ENCODE measurements at places on chromosomes 7 and 10.

GRCh38 chr10:13104697-13105096 is 4.7 kb downstream of the OPTN start:
- no peak for DNase-seq

DNA sequence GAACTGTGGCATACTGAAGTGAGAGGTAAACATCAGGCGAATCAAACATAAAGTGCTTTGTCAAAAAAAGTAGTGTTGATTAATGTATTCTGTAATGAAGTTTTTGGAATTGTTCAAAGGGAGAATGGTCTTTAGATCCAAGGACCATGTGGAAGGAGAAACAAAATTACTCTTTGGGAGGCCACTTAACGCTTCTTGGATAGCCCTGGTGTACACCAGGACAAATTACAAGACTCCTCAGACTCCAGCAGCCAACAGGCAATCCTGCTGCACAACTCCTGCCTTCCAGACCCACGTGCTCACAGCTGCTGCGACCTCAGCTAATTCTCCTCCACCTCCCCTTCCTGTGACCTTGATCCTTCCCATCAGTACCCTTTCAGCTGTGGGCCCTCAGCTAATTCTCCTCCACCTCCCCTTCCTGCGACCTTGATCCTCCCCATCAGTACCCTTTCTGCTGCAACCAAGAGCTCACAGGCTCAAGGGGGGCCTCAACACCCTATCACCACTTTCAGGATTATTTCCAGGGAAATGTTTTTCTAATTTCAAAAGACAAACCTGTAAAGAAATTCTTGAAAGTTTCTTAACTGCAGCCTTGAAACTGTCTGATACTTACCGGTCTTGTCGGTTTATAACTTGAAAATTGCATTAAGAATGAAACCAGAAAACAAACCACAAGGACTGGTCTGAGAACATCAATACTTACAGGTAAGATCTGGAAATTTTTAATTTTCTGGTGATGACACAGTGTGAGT is 29.7 kb upstream of the DDC start:
- no peak for DNase-seq

DNA sequence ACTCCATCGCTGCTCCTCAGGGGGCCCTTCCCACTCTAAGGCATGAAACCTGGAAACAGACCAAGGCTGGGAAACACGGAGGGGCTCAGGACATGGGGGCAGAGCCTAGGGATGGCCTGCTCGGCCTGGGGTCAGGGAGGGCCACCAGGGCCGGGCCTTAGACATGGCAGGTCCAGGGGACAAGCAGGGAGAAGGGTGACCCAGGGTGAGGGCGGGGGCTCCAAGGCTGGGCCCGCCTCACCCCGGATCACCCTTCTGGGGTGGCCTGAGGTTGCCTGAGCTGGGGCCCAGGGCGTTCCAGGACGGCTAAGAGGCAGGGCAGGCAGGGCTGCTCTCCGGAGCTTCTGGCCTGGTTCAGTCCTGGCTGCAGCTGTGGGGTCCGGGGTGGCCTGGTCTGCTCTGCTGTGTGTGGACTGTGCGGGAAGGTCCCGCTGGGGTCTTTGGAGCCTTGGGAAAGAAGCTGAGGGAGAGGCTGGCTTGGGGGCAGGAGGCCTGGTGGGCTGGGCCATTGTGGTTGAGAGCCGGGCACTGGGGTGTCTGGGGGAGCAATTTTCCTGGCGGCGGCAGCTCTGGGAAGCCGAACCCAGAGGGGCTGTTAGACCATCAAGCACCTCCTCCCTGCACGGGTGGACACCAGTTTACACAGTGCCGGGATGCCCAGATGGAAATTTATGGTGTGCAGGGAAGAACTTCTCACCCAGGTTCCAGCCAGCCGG is 52.2 kb downstream of the UNCX start:
- DNase-seq, result no peak

DNA sequence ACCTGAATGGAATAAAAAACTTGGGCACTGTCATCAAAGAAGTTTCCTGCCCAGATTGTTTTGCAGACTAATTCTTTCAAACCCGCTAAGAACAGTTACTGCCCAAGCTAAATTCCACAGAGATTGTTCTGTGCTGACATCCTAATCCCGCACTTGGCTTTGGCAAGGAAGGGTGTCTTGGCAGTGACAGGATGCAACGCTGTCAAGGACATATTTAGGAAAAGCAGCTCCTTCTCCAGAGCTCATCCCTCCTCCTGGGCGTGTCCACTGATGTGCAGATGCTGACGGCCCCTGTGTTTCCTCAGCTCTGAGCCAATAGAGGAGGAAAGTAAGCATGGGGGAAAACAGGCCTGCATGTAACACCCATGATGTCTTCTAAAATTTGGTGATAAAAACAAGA is 74.2 kb downstream of the EEPD1 start:
- DNase-seq, result no peak

GRCh38 chr7:158284121-158284520 is 303.5 kb downstream of the PTPRN2 start:
- no peak for DNase-seq

- DNase-seq, result no peak
Measured at GRCh38 chr7:51452694-51453093, 136.1 kb upstream of the COBL start.

DNA sequence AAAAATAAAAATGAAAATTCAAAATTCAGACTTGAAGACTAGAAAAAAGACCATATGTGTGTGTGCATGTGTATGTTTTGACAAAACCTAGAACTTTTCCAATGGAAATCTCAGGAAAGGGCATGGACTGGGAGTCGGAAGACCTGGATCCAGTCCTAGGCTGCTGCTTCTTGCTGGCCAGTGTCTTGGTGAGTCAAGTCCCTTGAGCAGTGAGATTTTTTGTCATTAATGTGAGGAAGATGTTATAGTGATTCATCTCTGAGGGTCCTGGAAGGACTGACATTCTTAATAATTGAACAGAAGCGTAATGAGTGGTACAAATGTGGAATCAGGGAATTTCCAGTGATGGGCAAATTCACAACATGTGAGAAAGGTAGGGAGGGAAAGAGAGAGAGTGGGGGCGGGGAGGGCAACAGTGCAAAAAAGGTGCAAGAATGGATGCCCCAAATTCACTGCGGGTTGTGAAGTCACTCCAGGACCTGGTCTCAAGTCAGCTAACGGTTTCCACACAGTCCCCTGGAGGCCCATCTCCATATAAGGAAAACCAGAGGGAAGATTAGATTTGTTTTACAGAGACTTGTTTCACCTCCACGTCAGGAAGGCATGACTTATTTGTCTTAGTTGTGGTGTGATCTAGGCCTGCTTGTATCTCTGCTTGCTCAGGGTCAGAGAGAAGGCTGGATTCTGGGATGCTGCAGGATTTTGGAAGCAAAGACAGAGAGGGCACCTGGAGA is 201.7 kb downstream of the BUB3 start:
- no peak for DNase-seq

GRCh38 chr7:115973406-115973805 is 57.2 kb downstream of the TFEC start:
- DNase-seq, result no peak

DNA sequence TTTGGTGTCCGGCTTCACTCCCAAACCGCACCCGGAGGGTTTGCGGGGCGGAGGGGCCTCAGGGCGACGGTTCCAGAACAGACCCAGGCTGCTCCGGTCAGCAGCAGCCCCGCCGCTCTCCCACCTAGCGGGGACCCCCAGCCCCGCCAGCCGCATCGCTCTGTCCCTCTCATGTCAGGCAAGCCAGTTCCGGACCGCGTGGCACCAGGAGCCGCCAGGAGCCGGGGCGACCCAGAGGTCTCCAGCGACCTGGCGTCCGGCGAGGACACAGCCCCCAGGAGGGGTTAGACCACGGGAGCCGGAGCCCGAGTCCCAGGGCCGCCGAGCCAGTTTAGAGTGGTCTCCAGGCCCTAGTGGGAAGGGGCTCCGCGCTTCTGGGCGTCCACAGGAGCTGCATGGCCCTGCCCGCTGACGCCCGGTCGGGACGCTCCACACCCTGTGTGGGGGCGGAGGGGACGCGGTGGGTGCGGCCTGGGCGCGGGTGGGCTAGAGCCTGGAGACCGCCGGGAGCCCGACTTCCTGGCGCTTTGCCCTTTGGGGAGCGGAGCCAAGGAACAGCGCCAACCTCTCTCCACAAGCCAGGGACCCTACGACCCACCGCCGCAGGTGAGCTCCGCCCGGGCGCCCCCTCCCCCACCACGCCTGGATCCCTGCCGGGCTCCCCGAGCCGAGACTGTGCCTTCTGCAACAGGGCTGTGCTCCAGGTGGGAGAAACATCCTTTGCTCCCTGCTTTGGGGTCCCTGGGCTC is 43.4 kb downstream of the ZNF117 start:
- DNase-seq, result no peak

DNA sequence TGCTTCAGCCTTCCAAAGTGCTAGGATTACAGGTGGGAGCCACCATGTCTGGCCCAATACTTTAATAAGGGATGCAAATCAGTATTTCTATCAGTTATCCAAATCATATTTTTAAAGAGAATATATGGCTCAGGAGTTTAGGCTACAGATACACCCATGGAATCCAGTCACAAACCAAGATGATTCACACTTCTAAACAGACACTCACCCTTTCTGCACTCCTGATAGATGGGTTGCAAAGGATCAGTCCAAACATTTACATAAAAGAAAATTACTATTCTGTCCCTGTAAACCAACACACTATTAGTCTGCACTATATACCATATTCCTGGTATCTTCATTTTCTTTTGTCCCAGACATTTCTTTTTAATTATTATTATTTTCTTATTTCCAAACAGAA is 2.2 kb downstream of the MORN4 start:
- no peak for DNase-seq

- no peak for DNase-seq
Measured at GRCh38 chr10:44975431-44976331, 2.9 kb downstream of the DEPP1 start.

DNA sequence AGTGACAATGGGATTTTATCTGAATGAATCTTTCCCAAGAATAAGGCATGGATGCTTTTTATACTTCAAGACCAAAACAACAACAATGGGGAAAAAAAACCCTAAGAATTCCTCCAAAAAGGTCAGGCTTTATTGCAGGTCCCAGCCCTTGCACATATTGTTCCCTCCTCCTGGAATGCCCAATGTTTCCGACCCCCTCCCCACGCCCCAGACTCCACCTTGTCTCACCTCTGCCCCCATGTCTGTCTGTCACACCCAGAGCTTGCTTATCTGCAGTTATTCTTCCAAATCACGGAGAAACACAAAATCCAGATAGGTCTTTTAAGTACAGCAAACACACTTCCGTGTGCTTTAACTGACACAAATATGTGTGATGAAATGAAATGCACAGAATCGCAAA is 43.5 kb downstream of the ELMO1 start:
- DNase-seq, result no peak

DNA sequence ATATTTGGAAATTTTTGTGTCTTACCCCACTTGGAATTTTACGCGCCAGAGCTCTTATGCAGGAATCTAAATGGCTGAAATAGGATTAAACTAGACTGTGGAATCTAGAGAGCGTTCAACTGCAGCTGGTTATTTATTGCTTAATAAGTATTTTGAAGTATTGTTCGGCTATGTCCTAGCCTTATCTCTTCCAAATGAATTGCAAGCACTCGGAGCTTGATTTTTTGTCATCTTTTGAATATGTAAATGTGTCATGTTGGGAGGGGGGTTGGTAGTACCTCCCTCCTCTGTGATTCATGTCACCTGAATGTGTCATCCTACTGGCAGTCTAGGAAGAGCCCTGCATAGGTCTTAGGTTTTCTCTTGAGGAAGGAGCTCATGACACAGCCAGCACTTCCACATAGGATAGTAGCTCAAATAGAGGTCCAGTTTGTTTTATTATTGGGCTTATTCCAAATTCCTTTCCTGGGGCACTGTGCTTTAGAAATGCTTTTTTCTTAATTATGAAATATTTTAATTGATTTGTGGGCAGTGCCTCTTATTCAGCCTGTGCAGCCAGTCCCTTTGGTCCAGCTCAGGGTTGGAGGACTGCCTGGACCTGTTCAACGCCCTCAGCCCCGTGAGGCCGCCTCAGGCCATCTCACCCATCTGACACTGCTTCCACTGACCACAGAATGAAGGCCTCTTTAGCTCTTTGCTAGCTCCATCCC is 22.5 kb upstream of the TRIL start:
- no peak for DNase-seq

DNA sequence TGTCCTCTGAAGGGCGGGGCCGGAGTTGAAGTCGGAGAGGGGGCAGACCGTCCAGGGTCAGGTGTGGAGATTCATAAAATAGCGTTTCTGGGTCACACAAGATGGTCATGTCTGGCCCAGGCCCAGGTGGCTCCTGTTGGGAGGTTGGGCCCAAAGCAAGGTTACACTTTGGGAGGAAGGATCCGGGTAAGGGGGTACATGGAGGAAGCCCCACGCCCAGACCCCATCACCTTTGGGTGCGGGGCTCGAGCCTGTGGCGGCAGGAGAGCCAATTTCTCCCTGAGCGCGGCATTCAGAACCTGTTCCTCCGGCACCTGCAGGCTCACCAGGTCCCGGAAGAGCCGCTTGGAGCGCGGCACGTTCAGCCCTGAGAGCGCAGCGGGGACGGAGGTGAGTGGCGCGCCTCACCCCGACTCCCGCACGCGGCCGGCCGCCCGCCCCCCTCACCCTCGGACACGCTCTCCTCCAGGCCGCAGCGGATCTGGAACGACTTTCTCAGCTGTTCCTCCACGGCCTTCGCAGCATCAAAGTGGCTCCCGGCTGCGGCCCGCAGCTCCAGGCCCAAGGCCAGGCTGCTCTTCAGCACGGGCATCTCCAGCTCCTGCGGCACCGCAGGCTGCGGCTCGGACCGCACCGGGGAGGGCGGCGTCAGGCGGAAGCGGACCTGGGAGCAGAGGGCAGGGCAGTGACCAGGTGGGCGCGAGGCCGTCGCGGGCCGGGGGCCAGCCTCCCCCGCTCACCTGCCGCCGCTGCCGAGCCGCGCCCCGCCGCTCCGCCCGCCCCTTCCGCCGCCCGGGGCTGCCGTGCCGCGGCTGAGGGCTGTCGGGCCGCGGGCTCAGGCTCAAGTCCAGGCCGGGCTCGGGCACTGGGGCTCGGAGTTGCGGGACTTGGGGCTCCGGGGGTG is 644 bp downstream of the PPP1R35 start:
- DNase-seq, result no peak

GRCh38 chr10:132329565-132330485 is 2.2 kb upstream of the LRRC27 start:
- DNase-seq, result no peak

GRCh38 chr10:132036153-132036886 is 29.4 kb upstream of the JAKMIP3 start:
- no peak for DNase-seq

GRCh38 chr10:778626-779330 is 89.3 kb upstream of the DIP2C start:
- DNase-seq, result no peak

DNA sequence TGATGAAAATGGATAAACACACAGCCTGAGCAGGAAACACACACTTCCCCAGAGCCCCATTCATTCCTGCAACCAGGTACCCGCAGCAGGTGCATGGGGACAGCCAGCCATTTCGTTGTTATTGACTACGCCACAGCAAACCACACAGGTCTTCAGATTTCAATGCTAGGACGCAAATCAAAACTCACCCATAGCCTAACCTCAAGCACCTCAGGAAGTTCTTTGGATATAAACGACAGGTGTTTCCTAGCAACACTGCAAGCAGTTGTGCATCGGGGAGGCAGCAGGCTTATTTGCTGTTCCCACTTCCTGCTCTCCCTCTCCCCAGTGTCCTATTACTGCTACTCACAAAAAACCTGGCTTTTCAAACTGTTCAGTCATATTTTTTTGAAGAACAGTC is 176.5 kb upstream of the FRMD4A start:
- peak; percentile 12 for DNase-seq

GRCh38 chr10:72695496-72695895 is 3.6 kb downstream of the MCU start:
- DNase-seq, result no peak
